ENCODE measurements at places on chromosomes 13 and 19.

- DNase-seq: peak; percentile 53
These were observed 15.9 kb downstream of the NRTN start for GRCh38 chr19:5820785-5821184.

DNA sequence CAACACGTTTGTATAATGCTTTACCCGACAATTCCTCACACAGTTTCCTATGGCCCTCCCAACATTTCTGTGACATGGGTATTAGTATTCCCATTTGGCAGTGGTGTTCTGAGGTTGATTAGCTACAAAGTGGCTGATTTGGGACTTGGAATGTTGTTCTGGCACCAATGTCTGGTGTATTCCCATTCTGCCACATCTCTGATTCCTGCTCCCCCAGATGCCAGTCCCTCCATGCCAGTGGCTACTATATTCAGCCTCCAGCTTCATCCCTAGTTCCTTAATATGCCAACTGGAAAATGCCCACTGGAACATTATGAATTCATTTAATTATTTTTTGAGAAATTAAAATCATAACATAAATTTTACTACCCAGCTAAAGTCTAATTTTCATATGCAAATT, 60.6 kb upstream of the NBEA start:
- no peak for DNase-seq

- DNase-seq: peak; percentile 53
These were observed 10.7 kb downstream of the ERCC5 start for GRCh38 chr13:102856557-102856956.

GRCh38 chr19:45638930-45639729, at the start of gene EML2:
TSS of gene EML2 (minus strand) at chr19:45639397. CDS start at chr19:45639376, 21 bp downstream.
- DNase-seq: peak; percentile 91

DNA sequence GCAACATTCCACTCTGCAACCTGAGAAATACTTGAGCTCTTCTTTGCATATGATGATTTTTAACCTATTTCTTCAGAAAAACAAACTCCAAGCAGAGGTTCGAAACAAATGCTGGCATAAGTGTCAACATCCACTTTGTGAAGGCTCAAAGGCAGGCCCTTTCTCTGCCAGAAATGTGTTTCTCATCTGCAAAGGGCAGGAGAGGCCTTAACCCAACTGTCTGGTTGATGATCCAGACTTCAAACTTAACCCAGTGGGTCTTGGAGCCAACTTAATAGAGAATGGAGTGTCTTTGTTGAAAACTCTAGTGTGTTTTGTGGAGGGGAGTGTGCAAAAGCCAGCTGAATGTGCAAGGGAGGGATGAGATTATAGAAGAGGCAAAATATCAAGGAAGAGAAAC, 28.3 kb upstream of the ZNF507 start:
- no peak for DNase-seq

- no peak for DNase-seq
These were observed 105.6 kb downstream of the MRPL57 start for GRCh38 chr13:21282065-21282464.

- peak; percentile 60 for DNase-seq
These were observed 1.2 kb upstream of the FBXL3 start for GRCh38 chr13:77028202-77028601.

GRCh38 chr13:29597706-29598105, 2.2 kb upstream of the SLC7A1 start:
- no peak for DNase-seq

All from activated CD4-positive, alpha-beta T cell treated with anti-CD3 and anti-CD28 coated beads, Interleukin-2, amount 10 ng/mL, durations not matched to agents 24 days and 14 days (primary cell).